Activated B cell treated with CpG ODN at 0.5 μM for 24 hours (primary cell): ENCODE measurements at places on chromosomes 11 and 22. TPM values are rescaled to one million over a fixed set of nuclear protein-coding genes. Genes with fewer than 3 reads are reported as not detected.

GRCh38 chr22:35274154-35274871 is 17.0 kb downstream of the HMGXB4 start:
- no peak for DNase-seq

GRCh38 chr22:50606165-50606945 is 5.8 kb downstream of the MAPK8IP2 start:
- no peak for DNase-seq

DNA sequence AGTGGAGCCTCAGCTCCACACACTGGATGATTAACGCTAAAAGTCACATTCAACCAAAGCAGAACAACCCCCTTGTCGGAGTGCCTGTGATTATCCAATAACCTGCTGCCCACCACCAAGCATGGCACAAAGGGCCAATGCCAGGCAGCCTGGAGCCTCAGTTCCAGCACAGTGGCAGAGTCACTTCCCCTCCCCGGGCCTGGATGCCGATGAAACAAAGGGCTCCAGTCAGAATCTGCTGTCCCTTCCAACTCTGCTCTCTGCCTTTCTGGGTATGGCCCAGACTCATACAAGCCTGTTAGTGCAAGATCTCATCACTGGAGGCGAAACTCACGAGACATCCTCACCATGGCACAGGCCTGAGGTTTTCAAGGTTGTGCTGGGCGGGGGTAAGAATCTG is 52.1 kb downstream of the CLTCL1 start:
- DNase-seq, result no peak

DNA sequence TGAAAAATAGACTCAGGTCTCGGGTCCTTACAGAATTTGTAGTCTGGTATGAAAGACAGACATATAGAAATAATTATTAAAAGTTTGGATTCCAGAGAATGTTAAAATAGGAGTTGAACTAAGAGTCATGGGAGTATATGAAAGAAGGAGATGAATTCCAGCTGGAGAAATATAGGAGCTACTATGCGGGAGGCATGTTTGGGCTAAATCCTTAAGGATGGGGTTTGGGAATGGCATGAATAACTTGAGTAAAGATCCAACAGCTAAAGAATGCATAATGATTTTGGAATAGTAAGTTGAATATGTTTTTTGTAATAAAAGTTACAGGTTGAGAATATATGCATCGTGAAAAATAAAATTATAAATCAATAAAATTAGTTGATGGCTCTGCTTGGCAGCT is 129.4 kb upstream of the SLC5A12 start:
- DNase-seq, result no peak

DNA sequence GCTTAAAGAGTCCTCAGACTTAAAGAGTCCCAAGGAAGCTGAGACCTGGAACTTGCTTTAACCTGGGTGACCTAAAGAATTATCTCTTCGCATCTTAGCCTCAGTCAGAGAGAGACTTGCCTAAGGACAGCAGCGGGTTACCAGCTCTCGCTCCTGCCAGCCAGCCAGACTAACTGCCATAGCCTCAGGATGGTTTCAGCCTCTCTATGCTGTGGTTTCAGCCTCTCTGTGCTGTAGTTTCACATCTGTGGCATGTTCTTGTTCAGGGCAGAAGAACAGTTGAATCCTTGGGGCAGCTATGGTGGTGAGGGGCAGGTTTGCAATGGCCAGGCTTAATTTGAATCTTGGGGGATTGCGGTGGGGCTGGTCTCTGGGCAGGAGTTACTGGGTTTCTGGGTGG is 2.3 kb downstream of the FRMD8 start:
- DNase-seq, result no peak

- DNase-seq, result no peak
Measured at GRCh38 chr11:80054582-80055165, 613.8 kb upstream of the TENM4 start.

DNA sequence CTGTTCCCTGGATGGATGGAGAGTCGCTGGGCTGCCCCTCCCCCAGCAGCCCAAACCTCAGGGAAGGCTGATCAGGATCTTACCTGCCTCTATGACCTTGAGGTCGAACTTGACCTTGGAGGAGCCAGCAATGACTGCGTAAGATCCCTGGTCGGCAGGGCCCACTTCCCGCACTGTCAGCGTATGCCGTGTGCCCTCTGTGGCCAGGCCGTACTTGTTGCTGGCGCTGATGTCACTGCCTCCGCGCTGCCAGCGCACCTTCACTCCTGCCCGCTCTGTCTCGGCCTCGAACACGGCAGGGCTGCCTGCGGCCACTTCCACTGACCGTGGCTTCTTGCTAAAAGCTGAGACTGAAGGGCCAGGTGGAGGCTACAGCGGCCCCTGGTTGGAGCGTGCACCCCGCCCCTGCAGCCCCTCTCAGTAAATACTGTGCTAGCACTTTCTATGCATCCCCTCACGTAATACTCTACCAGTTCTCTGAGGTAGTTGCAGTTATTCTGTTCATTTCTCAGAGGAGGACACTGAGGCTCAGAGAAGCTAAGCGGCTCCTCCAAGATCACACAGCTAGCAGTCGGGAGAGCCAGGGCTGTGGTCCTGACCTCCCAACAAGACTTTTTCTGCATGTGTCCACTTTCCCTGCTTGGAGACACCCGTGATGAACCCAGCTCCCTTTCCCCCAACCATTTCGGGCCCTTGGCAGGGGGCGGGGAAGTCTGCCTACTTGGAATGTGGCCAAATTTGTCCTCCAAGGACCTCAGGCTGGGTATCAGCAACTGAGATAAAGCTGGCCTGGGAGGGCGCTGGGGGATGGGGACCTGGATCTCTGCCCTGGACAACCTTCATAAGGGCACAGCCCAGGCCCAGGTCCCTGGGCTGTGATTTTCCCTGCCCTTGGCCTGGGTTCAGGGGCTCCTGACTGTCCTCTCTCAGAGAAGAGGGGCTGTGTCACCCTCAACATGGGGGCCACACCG is 1.1 kb downstream of the MYBPC3 start:
- no peak for DNase-seq

The OR6X1 gene
- total RNA-seq, result not detected in 2 replicates

- no peak for DNase-seq
Measured at GRCh38 chr11:124344346-124344745, 24.3 kb upstream of the OR8D2 start.

GRCh38 chr22:30617819-30618218 is 10.8 kb downstream of the TCN2 start:
- no peak for DNase-seq

The SPTBN2 gene
- 1.2 and 3.0 TPM in 2 replicates for total RNA-seq

- DNase-seq, result no peak
Measured at GRCh38 chr11:76371170-76371569, 9.8 kb downstream of the THAP12 start.

GRCh38 chr11:5621580-5621979 is 3.2 kb upstream of the TRIM34 start:
- no peak for DNase-seq
